ENCODE measurements at places on chromosomes 6 and 20.

- no peak for DNase-seq
Measured at GRCh38 chr6:89357390-89357789, 4.9 kb upstream of the UBE2J1 start.

DNA sequence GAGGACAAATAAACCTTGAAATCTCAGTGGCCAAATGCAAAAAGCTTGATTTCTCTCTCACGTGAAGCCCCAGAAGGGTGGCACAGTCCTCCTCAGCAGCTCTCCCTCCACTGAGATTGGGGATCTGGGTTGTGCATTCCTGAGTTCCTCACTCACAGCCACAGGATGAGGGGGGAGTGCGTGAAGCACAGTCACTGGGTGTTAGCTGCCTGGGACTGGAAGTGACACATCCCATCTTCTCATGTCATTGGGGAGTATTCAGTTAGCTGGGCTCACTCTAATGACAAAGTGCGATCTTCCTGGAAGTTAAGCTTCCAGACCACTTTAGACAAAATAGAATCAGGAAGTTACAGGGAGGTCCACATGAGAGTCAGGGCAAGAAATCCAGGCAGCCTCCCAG, 192.2 kb upstream of the LRFN2 start:
- DNase-seq, result no peak

DNA sequence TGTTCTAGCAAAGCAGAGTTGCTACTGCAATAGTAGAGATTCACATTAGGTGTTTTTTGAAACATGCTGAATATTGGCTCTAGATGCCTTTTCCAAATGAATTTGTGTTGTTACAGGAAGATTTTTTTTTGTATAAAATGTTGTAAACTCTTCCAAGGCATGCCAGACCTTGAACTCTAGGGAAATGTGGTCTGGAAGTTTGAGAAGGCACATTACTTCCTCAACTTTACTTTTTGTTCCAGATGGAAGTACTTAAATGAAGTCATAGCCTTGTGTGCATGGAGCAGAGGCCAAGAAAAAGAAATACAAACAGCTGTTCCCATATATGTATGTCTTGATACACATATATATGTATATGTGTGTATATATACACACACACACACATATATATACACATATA, 585.7 kb upstream of the MARCKS start:
- DNase-seq, result no peak

DNA sequence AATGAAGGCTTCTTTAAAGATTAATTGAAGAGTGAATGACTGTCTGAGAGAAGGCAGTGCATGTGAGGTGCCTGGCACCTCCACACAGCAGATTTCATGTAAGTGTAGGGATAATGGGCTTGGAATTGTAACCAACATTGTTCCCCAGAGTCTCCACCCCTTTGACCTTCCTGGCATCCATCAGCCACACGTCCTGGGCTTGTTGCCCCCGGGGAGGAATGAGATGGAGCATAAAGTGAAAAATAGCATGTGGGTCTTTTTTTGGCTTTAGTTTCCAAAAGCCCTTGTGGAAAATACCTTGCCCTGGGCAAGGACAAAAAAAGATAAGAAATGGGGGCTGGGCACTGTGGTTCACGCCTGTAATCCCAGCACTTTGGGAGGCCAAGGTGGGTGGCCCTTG, 242.2 kb upstream of the ECI2 start:
- no peak for DNase-seq

All from iPS DF 6.9 (cell line).